GM03348 (cell line): ENCODE measurements at places on chromosomes 1 and 21.

- peak; percentile 85 for DNase-seq
Observed at GRCh38 chr1:223230161-223230881, 87.3 kb upstream of the TLR5 start.

DNA sequence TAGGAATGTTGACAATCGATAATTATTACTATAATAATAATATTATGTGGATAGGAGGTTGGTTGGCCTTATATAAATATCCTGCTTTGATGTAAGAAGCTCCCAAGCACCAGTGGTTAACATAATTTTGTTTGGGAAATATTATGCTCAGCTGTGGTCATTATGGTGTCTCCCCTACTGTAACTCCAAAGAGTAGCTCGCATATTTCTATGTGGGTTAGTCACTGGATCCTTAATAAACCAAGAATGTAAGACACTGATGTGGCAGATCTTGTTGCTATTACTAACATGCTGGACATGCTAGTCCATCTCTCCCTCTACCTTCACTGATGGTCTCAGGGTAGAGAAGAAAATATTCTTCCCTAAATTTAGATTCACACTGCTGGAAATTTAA lies 79.2 kb upstream of the RALGPS2 start:
- peak; percentile 82 for DNase-seq

GRCh38 chr21:31420354-31420753 lies 76.3 kb upstream of the TIAM1 start:
- no peak for DNase-seq

- DNase-seq = no peak
Observed at GRCh38 chr1:193308438-193308837, 122.0 kb upstream of the B3GALT2 start.

DNA sequence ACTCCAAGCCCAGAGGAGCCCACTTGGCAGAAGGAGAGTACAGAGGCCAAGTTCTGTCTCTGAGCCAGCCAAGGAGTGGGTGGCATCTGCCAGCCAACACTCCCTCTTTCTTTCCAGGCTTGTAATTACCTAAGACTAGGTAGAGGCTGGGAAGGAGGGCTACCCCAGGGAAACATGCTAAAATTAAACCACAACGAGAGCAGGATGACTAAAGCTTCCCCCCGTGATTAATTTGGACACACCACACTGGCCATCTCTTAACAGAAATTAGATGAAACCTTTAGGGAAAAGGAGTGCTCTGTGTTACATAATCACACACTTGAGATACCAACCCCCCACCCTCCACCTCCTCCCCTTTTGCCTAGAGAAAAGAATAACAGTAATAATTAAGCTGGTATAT lies 102.1 kb upstream of the ZC3H12A start:
- no peak for DNase-seq

- no peak for DNase-seq
Observed at GRCh38 chr1:118659646-118660045, 328.5 kb downstream of the TBX15 start.

DNA sequence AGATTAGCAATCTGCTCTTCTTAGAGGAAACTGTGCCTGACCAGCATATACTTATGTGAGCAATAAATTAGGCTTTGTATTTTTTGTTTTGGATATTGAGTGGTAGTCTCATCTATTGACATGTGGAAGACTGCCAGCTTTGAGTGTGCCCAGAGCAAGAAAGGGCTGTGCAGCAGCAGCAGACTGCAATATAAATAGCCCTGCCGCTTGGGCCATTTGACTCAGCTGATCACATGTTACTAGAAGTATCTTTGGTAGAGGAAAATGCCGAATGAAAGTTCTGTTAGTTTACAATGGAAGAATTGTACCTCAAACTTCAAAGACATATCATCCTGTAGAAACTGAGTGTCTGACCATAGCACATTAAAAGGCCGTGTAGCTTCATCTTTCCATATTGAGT lies 9.1 kb upstream of the PSMB2 start:
- DNase-seq = no peak

DNA sequence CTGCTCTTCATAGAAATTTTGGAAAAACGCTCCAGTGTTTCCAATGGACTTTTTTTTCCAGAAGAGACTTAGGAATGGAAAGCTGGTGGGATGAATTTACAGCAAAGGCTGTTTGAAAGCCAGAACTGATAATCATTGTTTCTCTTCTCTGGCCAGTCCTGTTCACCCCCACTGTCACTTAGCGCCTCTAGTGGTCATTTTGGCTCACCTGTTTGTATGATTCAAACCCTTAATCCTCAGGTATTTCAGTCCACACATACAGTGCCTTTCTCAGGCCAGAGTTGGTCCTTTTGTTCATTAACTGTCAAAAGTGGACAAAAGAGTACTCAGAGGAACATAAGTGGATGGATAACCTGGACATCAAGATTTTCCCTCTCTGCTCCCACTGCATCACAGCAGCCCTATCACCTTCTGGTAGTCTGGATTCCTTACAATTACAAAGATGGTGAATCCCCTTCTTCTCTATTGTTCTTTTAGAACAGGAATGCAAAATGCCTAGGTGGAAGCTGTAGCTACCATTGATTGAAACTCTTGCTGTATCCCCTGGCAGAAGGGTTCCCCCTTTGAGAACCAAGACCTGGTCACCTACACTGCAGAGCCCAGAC lies 177.6 kb upstream of the OLFM3 start:
- DNase-seq = no peak

DNA sequence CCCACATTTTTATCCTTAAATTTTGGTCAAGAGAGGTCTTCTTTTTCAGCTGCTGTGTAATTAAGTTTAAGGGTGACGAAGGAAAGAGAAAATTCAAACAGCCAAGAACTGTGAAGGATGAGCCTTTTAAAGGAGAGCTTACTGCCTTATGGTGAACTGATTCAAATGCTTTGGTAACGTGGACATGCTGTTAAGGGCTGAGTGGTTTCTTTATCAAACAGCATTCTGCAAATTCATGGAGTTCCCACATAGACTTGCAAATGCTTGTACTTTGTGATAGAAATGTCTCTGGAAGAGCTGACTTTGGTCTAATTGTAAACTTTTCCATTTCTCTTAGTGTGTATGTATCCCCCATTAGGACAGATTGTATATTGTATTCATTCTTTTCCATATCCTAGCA lies 93.8 kb downstream of the CHD1L start:
- no peak for DNase-seq
